ENCODE measurements at places on chromosomes 4 and X.

DNA sequence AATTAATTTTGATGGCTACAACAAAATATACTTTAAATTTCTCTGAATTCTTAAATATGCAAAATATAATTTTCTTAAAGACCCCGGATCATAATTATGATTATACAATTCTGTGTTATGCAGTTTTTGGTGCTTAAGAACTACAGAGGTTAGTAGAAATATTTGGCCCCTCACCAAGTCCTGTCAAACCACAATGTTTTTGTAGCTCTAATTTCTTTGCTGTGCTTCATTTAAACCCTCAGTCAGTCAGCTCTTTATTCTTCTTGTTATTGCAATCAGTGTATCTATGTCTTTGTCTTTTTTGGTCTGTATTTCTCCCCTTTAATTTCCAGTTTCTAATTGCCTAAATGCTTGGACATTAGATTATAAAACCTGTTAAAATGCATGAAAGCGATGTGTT, 186.1 kb downstream of the CAMK2D start:
- DNase-seq: peak; percentile 8

- DNase-seq: no peak
These were observed 44.3 kb upstream of the TBL1X start for GRCh38 chrX:9420275-9421265.

- peak; percentile 73 for DNase-seq
These were observed 661.6 kb downstream of the RAPGEF2 start for GRCh38 chr4:159764343-159764952.

DNA sequence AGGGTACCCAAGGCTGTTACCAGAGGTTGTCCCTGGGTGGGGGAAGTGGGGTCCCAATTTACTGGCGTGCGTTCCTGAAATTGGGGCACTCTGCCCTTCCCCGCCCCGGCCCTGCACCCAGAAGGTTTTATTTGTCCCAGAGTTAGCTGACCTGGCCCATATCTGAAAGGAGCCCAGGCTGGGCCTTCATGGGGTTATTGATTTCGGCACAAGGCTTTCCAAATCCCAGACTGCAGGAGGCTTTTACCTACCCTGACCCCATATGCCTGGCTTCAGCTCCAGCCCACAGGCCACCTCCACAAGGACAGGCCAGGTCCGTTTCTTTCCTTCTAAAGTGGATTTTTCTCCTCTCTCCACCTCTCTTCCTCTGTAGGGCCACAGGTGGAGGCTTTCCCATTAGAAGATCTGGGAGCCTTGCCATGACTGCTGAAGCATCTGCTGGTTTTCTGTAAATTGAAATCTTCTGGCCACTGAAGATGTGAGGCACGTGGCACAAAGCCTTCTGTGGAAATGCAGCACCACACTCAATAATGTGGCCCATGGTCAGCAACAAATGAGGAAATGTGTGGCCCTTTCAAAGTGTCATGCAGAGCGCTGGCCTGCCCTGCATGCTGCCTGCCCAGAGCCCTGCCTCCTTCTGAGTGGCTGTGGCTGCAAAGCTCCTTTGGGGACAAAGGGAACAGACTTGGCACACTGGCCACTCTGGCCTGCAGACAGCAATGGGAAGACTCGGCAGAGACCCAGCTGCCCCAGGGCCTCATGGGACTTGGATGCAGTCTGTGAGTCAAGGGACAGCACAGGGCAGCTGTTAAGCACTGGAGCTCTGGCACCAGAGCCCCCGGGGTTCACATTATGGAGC, 43.1 kb upstream of the MTM1 start:
- no peak for DNase-seq

DNA sequence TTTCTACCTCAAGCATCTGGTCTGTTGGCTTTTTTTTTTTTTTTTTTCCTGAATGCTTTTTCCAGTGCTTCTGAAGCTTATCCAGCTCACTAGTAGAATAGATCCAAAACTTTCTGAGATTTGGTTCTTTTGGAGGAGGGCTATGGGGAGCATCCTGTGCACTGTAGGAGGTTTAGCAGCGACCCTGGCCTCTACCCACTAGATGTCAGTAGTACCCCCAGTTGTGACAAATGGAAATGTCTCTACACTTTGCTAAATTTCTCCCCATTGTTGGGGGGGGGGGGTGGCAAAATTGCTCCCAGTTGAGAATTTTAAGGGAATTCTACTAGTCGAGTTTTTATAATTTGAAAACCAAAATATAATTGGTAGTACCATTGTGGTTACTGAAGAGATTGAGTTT, 23.0 kb upstream of the PPA2 start:
- DNase-seq: no peak

GRCh38 chr4:96352051-96352517, 512.2 kb downstream of the PDHA2 start:
- peak; percentile 4 for DNase-seq

DNA sequence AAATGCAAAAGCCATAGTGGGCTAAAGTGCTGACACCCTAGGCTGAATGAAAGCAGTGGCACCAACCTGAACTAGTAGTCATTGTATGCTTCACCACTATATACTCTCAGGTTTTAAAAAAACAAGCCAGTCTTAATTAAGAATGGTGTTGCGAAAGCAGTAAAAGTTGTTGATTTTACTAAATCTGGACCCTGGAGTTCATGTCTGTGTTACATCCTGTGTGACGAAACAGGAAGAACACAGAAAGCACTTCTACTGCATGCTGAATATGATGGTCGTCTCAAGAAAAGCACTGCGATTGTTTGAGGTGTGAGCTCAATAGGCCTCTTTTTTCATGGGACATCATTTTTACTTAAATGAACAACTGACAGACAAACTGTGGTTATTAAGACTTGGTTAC, 24.2 kb upstream of the GDPD2 start:
- DNase-seq: no peak

DNA sequence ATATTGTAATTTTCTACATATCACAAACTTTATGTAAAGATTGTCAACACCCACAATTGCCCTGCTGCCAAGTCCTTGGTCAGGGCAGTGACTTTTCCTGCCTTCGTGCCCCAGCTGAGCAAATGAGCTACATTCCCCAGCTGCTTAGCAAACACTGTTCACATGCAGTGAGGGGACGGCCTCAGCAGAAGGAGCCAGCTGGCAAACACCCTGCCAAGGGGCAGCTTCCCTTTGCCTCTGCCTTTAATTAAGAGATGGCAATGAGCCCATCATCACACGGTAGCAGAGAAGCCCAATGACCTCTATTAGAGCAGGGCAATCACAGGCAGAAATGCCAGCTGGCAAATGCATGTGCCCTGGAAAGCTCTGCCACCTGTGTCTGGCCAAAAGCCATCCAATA, 253.4 kb downstream of the EPHA5 start:
- no peak for DNase-seq

- DNase-seq: no peak
These were observed 346.4 kb upstream of the SLC7A11 start for GRCh38 chr4:138588501-138588900.

DNA sequence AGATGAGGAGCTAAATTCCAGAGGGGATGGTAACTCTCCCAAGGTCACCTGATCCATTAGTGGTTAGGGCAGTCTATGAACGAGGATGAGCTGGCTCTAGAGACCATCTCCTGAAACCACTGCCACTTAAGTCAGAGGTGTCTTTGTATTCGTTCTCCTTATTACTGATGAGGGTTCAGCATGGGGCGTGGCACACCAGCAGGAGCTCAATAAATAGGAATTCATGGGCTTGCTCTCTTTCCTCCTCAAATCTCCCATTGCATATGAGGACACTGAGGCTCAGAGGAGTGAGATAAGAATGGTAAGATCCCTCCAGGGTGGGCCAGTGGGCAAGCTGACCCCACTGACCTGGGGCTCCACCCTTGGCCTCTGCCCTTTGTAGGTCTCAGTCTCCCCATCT, 1.7 kb upstream of the GATA1 start:
- no peak for DNase-seq

DNA sequence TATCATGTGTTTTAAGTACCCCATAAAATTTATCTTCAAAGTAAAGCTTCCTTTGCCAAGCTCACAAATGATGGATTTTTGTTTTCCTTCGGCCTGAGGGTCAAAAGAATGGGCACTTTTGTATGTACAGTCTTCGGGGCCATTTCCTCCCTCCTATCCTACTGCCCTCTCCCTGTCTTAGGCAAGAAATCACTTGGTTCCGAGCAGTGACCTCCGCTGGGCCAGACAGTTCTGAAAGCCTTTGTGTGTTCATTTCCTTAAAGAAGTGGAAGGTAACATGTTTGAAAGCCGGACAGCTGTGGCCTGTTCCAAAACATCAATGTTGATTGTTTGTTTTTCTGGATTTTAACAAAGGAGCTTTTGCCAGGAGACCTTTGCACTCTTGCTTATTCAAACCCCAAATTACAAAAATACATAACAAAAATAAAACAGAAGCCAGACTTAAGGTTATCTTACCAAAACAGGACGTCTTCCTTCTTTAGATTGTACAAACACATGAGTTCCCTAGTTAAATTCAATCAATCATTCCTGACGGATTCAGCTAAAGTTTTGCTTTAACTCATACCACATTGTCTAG, 110.6 kb upstream of the LIMCH1 start:
- peak; percentile 56 for DNase-seq

- no peak for DNase-seq
These were observed 83.7 kb upstream of the NHS start for GRCh38 chrX:17291171-17291900.

DNA sequence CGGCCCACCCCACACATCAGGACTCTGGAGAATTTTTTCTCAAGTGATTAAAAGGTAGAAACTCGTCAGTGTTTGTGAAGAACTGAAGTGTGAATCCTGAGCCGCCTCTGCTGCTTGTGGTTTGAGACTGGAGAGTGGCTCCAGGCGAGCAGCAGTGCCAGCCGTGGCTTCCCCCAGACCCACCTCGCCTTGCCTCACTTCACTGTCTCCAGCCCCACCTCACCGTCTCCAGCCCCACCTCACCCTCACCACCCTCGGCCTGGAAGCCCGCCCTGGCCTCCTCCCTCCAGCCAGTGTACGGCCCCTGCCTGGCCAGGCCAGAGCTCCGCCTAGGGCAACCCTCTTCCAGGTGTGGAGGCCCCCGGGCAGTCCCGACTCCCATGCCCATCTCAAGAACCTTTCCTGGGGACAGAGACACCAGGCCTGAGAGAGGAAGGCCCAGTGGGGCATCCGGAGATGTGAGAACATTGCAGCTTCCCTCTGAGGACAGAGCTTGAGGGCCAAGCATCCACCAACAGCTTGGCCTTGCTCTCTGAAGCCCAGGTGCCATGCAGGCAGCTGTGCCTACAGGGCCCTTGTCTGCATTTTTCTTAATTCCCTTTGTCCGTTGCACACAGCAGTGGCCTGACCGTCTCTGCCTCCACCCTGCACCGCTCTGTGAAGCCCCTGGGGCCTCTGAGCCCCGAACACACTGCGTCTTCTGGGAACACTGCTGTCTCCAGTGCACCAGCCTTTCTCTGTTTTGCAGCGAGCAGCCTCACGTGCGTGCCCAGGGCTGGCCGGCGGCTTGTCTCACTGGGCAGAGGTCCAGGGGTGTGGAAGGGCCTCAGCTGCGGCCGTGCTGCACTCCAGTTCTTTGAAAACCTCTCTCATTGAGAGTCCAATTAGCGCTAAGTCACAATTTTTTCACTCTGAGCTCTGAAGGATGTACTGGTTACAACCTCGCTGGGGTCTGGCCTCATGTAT, 13.8 kb downstream of the SH3BP2 start:
- no peak for DNase-seq

DNA sequence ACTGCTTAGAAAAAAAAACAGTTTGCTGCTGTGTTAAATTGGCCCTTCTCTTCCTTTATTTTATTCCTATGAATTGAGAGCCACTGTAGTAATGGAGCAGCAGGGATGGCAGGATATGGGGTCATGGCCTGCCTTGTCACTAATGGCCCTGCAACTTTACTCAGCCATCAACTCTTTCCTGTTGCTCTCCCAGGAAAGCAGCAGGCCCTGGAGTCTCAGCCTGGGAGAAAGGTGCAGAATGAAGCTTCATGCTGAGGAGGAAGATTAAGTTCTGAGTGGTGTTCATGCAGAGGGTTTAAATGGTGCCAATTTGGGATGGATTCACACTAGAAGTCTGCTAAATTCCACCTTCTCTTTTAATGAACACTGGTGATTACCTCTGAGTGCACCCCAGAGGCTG, 285.6 kb downstream of the GPAT3 start:
- no peak for DNase-seq

DNA sequence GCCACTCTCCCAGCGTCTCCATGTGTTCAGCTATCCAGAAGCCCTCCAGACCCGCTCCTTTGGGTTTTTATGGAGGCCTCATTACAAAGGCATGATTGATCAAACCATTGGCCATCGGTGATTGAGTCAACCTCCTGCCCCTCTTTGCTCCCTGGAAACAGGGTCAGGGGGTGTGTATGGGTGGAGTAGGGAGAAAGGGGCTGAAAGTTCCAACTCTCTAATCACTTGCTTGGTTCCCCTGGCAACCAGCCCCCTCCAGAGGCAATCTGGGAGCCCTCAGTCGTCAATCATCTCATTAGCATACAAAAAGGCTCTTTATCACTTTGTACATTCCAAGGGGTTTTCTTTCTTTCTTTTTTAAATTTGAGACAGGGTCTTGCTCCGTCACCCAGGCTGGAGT, 2.3 kb downstream of the TRIM2 start:
- no peak for DNase-seq

DNA sequence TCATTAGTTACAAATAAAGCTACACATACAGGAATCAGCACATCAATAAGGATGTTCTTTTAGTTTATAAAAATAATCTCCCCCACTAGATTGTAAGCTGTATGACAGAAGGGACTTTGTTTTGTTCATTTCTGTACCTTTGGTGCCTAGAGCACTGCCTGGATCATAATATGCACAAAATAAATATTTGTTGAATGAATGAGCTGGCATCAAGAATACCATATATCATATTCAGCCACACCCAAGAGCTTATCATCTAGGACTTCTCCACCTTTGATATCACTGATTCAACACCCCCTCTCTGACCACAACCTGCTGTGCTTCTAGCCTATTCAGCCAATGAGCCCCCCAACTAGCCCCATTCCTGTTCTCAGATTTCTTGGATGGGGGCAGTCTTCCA, 10.6 kb downstream of the SYTL4 start:
- no peak for DNase-seq

- DNase-seq: no peak
These were observed 7.2 kb upstream of the DDX60L start for GRCh38 chr4:168487282-168488035.

DNA sequence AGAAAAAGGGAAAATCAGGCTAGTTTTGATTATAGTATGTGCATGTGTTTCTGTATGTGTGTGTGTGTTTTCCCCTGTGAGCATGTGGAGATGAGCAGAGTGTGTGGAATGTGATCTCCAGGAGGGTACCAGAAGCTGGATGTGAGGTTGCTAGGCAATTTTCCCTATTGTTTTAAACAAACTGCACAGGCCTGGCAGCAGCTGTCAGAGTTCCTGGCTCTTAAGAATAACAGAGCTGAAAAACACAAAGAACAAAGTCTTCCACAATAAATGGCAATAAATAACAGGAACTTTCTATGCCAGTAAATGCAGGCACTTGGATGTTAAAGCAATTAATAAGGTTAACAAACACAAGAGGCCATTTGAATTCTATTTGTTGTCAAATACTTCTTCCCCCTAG, 344.6 kb upstream of the CTSO start:
- peak; percentile 41 for DNase-seq

- DNase-seq: no peak
These were observed 73.8 kb downstream of the CLDN34 start for GRCh38 chrX:10040961-10041360.

- no peak for DNase-seq
These were observed 194.1 kb downstream of the PTTG2 start for GRCh38 chr4:38154252-38154651.
